ENCODE measurements at places on chromosomes 5 and 9. TPM values are rescaled to one million over a fixed set of nuclear protein-coding genes. Genes with fewer than 3 reads are reported as not detected.

The MIGA2 gene
- polyA plus RNA-seq, result 20.0 TPM

The SGCD gene
- 82.7 TPM for polyA plus RNA-seq

The KIF27 gene
- 7.3 TPM for polyA plus RNA-seq

The TRPM3 gene
- 0.25 TPM for polyA plus RNA-seq

The SPINK1 gene
- polyA plus RNA-seq, result not detected

The CAVIN4 gene
- polyA plus RNA-seq, result 255 TPM

The GPX8 gene
- 45.2 TPM for polyA plus RNA-seq

The WDR38 gene
- polyA plus RNA-seq, result 0.15 TPM

The TIFAB gene
- polyA plus RNA-seq, result 0.35 TPM

The SEMA4D gene
- 23.3 TPM for polyA plus RNA-seq

The PDGFRB gene
- polyA plus RNA-seq, result 174 TPM

The KIF20A gene
- polyA plus RNA-seq, result 17.5 TPM

The ASPN gene
- 138 TPM for polyA plus RNA-seq

The NDOR1 gene
- polyA plus RNA-seq, result 10.5 TPM

The SUSD3 gene
- 2.2 TPM for polyA plus RNA-seq

The DMRTA1 gene
- polyA plus RNA-seq, result 0.05 TPM

The TMEM174 gene
- not detected for polyA plus RNA-seq

All from hindlimb muscle (tissue), 1 donor.